ENCODE measurements at places on chromosomes 16 and 17.

DNA sequence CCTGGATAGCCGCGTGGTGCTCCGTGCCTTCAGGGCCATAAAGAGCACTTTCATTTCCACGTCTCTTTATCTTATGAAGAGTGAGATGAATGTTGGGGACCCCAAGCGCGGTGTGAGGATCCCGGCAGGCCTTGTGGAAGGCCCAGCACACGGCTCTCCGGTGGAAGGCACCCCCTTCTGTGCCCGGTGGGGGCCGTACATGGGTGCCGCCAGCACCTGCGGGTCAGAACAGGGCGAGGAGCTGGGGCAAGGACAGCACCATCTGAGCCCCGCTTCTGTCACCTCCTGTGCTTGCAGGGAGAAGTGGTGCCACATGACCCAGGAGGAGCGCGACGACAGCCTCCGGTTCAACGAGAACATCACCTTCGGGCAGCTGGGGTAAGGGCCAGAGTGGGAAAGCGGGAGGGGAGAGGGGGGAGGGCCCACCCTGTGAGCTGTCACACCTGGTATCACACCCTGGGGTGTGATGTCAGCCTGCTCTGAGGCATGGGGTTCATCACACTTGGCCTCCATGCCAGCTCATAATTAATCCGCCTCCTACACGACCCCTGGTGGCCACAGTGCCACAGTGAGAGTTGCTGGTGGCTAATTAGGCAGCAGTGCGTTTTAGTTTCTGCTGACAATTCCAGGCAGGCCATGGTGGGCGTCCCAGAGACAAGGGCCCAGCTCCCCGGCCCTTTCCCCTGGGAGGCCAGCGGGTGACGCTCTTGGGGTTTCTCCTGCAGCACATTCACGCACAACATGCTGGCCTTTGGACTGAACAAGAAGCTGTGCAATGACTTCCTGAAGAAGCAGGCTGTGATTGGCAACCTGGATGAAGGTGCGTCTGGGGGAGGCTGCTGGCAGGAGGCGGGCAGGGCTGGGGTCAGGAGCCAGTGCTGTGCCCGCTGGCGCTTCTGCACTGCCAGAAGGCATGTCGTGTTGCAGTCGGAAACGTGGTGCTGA is 25.7 kb downstream of the CIBAR2 start:
- DNase-seq, result peak; percentile 45

DNA sequence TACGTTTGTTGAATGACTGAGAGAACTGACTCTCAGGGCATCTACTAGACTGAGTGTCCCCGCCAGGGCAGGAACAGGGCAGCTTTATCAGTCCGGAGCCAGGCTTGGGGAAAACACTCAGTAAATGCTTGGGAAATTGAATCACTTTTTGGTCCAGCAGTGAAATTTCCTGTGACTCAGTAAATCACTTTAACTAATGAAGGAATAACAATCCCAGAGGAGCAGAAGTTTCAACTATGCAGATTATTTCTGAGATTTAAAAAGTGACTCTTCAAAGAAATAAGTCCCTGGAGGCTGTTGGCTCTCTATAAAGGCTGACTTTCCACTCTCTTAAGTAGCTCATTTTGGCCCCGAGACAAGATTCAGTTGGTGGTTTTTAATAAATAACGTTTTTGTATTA is 101.8 kb downstream of the FOXL1 start:
- DNase-seq, result no peak

GRCh38 chr17:31869031-31869430 is 10.0 kb upstream of the COPRS start:
- DNase-seq, result no peak

DNA sequence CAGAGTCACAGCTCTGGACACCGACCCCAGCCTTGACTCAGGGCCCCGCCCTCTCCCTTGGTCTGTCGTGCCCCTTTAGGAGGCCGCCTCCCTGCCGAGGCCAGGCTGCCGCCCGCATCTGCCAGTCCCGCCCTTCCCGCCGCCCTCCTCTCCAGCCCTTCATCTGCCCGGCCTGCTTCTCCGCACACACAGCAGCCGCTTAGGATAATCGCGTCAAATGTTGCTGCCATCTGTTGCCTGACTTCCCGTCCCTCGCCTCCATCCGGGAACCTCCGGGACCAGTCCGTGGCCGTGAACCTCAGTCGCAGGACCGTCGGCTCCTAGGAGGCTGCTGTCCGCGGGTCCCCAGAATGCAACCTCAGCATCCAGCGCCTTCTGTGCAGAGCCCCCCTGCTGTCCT is 11.9 kb downstream of the GSE1 start:
- DNase-seq, result no peak

- DNase-seq, result no peak
Measured at GRCh38 chr16:87056083-87056482, 261.1 kb downstream of the C16orf95 start.

DNA sequence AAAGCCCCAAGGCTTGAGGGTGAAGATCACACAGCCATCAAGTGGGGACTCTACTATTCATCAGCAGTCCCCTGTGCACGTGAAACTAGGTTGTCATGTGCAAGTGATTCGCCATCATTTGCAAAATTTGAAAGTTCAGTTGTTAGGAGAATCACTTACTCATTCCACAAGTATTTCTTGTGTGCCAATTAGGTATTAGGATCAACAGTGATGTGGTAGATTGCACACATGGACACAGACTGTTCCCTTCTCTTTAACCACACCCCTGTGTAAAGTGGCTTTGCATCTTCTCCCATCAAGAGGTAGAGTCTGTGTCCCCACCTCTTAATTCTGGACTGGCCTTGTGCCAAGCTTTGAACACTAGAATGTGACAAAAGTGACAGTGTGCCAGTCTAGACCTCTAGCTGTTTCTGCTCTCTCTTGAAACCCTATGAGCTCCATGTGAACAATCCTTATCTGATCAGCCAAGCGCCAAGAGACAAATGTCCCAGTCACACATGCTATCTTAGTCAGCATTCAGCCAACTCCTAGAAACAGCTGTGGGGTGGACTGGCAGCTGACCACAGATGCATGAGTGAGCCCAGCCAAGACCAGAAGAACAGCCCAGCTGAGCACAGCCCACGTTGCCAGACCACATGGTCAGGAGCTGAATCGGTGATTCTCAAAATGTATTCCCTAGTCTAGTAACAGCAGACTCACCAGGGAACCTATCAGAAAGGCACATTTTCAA is 31.5 kb upstream of the SHISA9 start:
- no peak for DNase-seq

GRCh38 chr16:78930561-78930960 is 670.0 kb downstream of the MAF start:
- no peak for DNase-seq

DNA sequence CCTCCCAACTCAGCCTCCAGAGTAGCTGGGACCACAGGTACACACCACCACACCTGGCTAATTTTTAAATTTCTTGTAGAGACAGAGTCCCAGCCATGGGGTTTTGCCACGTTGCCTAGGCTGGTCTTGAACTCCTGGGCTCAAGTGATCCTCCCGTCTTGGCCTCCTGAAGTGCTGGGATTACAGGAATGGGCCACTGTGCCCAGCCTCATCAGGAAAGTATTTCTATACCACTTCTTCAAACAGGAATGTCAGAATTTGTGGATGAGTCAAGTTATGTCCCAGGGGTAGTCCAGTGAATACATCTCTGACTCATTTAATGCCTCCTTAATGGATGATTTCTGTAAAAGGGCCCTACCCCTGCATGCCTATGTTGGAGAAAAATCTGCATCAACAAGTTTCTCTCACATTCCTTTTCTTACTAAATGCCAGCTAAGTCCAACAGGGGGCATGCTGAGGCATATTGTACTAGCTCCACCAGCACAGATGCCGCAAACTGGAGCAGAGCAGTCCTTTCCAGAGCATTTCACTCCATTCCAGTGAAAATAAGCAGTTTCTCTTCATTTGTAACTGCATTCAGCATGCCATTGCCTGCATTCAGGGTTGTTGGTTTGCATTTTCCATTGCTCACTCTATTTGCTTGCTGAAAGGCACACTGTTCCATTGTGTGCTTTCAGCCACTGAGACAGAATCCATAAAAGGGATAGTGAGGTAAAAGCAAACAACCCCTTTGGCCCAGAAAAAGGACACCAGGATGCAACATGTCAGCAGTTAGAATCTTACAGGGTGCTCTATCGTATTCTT is 5.3 kb upstream of the CAVIN1 start:
- no peak for DNase-seq

GRCh38 chr16:10386517-10387100 is 748 bp downstream of the ATF7IP2 start:
- DNase-seq, result no peak

GRCh38 chr16:77591347-77591746 is 131.0 kb upstream of the NUDT7 start:
- DNase-seq, result no peak

- no peak for DNase-seq
Measured at GRCh38 chr17:39777534-39778365, 40.0 kb downstream of the GRB7 start.

DNA sequence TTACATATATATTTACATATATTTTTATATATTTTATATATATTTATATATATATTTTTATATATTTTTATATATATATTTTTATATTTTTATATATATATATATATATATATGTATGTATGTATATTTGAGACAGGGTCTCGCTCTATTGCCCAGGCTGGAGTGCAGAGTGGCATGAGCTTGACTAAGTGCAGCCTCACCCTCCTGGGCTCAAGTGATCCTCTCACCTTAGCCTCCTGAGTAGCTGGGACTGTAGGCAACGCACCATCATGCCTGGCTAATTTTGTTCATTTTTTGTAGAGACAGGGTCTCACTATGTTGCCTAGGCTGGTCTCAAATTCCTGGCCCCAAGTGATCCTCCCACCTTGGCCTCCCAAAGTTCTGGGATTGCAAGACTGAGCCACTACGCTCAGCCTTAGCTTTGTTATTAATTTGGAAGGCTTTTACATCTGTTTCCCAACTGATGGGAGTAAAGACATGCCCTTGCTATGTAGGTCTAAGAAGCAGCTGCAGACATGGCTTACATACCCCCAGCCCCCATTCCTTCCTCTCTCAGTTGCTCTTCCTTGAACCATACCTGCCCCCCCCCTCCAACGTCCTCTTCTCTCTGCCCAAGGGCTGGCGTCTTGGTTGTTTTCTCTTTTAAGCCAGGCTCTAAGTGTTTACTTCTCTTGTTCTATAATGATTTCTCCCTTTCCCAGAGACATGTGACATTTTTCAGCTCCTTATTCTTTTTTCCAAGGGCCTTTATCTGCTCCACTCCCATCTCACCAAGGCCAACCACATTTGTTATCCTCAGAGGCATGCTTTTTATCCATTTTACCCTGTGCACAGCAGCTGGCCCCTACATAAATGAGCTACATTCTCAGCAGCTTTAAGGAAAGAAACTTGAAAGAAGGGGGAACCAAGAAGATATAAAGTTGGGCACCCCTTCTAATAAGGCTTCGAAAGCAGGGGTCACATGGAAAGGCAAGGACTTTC is 64.2 kb upstream of the ATF7IP2 start:
- no peak for DNase-seq

DNA sequence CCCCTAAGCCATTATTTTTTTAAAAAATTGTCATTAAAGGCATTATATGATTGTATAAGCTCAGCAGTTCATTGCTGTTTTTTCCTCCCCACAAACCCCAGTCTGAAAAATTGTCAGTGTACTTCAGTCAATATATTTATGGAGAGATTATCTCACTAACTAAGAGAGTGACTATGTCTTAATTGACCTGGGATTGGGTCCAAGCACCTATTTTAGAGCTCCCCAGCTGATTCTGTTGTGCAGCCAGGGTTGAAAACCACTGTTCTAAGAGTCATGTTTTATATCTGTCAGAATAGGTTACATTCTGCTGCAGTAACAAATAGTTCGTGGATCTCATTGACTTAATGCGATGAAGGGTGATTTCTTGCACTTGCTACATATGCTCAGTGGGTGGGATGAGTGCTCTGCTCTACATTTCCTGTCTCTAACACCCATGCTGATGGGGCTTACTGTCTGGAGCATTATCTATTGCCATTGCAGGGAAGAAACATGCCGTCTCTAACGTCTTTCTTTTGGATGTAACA is 171.2 kb upstream of the MPHOSPH6 start:
- DNase-seq, result no peak

GRCh38 chr17:29870836-29871465 is 59.1 kb downstream of the SSH2 start:
- DNase-seq, result no peak

DNA sequence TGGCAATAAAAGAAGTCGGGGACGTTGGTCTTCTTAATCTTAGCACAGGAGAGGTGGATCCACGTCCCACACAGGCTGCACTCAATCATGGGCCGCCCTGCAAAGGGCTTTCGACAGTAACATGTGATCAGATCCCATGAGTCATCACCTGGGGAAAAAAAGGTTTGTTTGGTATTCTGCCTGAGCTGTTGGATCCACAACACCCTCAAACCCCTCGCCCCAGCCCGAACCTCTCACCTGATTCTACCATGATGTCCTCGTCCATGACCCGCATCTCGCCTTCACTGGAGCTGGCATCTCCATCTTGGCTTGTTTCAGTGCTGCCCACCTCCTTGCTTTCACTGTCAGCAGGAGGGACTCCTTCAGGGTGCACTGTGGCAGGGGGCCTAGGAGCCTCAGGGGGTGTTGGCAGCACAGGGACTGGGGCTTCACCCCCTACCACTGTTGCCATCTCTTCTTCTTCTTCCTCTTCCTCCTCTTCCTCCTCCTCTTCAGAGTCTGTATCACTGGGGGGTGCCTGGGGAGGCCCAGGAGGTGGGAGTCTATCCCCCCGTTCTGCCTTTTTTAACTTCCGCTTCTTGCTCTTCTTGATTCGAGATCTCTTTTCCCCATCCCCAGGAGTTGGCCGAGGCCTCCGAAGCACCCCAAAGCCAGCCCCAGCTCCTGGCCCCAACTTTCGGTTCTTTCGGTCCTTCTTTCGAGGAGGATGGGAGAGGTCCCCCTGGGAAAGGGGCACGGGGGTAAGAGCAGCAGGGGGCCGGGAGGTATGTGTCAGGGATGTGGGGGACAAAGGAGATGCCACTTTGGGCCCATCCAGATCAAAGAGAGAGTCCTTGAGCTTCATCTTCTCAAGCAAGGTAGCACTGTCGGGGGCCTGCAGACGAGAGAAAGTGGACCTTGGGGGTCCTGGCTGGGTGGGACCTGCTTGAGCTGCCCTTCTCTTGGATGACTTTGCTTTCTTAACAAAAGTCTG is 1.7 kb upstream of the DVL2 start:
- DNase-seq, result no peak

- no peak for DNase-seq
Measured at GRCh38 chr17:60381958-60382357, 10.0 kb downstream of the USP32 start.

- no peak for DNase-seq
Measured at GRCh38 chr17:76873856-76874255, 5.7 kb downstream of the MGAT5B start.

DNA sequence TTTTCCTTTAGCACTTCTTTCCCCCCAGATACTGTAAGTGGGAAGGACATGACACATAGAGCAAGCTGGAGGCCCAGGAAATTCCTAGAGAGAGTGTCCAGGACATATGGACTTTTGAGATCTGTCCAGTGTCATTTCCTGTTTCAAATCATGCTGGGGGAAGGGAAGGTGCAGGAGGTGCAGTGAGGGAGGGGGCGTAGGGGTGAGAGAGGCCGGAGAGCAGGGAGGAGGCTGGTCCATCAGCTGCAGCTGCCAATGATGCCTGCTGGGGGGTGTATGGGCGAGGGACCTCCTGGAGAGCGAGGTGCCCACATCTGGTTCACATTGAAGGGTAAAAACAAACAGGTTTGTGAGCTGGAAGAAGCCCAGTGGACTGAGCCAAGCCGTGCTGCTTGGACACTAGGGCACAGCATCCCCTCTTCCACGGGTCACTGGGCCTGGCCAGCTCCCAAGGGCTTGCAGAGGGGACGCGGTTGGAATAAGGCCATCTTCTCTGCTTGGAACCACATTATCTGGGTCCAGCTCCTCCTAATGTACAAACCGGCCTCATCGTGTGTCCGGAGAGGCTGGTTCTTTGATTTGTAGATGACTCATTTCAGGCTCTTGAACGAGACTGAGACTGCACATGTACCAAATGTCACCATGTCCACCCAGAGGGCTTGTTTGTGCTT is 70.4 kb upstream of the SMURF2 start:
- DNase-seq, result no peak
